ENCODE measurements at places on chromosomes 16 and 17.

DNA sequence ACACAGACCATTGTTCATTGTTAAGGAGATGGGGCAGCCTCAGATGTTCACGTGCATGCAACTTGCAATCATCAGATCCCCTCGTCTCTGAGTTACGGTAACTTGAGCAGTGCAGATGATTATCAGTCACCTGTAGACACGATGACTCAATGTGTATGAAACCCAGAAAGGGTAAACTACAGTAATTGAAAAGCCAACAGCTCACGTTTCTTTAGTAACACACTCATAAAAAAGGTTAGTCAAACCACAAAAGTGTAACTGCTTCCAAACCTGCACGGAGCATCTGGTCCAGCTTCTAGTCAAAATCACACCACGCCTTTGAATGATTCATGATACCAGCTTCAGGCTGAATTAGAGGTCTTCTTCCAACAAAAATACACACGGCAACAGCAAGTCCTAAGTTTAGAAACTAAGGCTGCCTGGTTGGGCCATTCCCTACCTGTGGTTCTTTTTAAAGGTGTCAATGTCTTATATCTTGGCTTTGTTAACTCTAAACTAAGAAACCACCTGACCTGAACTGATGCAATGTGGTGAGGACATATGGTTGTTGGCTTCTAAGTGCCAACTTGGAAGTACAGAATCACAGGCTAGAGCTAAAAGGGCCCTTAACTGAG, 32.3 kb downstream of the GRB7 start:
- peak; percentile 67 for DNase-seq

GRCh38 chr16:89736554-89736953, 15.2 kb downstream of the ZNF276 start:
- no peak for DNase-seq

DNA sequence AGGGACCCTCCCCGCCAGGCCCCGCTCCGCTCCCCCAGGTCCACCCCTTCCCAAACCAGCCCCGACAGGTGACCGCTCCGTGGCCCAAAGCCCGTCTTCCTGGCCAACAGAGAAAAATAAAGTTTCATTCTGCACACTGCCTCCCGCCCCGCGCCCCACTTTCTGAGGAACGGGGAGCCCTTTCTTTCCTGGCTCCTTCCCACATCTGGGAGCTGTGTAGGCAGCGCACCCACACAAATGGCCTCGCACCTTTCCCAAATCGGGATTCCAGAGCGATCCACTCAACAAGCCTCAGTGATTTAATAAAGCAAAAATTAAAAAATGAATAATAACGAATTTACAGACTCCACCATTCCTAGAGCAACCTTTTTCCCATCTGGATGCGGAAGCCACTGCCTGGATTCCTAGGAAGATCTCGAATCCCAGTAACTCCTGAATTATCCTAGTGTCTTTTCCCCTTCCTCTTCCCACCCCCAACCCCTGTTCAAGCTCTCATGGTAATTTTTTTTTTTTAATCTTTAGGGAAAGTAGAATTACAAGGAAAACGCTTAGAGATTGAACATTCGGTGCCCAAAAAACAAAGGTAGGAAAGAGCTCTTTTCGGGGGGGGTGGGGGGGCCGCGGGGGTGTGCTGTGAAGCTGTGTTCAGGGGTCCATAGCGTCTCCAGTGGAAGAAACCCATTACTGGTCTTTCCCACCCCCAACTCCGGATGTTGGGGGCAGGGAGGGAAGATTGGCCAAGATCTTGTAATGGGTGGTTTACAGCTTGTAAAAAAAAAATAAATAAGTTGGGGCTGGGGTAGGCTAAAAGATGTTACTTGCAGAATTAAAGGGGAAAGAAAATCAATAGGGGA, 1.6 kb downstream of the IGF2BP1 start:
- DNase-seq = no peak

DNA sequence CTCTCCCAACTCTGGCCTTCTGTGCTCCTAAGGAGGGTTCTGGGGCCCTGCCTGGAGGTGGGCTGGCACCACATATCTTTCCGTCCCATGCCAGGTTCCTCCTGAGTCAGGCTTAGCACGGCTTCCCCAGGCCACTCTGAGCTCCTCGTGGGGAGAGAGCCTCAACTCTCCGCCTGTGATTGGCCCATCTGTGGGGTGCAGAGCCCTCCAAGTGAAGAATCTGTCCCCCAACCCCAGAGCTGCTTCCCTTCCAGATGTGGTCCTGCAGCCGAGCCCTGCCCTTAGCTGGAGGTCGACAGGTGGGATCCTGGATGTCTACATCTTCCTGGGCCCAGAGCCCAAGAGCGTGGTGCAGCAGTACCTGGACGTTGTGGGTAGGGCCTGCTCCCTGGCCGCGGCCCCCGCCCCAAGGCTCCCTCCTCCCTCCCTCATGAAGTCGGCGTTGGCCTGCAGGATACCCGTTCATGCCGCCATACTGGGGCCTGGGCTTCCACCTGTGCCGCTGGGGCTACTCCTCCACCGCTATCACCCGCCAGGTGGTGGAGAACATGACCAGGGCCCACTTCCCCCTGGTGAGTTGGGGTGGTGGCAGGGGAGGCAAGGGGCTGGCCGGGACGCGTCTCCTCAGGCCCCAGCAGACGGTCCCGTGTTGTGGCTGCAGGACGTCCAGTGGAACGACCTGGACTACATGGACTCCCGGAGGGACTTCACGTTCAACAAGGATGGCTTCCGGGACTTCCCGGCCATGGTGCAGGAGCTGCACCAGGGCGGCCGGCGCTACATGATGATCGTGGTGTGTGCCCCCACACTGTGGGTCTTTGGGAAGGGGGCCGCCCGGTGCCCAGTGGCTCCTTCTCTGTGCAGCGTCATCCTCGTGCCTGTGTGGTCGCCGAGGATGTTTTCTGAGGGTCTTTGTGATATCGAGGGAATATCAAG, 6.9 kb downstream of the GAA start:
- DNase-seq = no peak

GRCh38 chr16:70598937-70599503, 47.3 kb upstream of the IL34 start:
- DNase-seq = no peak

- peak; percentile 52 for DNase-seq
Observed at GRCh38 chr16:58236231-58236690, 38.4 kb upstream of the CSNK2A2 start.

GRCh38 chr16:87126403-87127025, 190.7 kb downstream of the C16orf95 start:
- DNase-seq = no peak

- DNase-seq = no peak
Observed at GRCh38 chr17:42325026-42325425, 36.7 kb downstream of the STAT5A start.

DNA sequence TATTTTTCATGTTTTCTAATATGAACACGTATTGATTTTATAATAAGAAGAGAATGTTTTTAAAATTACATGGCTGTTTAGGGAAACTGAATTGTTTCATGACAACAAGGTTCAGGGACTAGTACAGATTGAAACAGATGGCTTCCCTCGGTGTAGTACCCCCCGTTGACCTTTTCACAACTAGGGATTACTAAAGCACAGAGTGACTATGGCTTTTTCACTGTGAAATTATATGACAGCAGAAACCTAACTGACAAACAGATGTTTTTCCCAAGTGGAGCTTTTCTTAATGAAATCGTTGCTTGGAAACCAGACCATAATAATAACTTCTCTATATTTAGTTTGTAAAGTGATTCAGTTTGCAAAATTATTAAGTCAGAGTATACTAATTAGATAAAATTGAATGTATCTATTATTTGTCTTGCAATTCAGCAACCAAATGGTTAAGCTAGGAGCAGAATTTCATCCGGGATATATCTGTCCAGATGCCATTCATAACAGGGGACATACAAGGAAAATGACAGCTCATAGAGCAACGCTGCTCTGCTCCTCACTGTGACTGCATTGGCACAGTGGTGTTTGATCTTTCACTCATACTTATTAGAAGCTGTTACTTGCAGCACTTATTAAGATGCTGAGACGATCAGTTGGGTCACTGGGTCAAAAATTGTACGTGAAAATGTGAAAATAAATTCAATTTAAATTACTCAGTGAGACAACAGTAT, 111.7 kb downstream of the TANGO6 start:
- no peak for DNase-seq

- DNase-seq = no peak
Observed at GRCh38 chr16:61590577-61590976, 445.7 kb downstream of the CDH8 start.

DNA sequence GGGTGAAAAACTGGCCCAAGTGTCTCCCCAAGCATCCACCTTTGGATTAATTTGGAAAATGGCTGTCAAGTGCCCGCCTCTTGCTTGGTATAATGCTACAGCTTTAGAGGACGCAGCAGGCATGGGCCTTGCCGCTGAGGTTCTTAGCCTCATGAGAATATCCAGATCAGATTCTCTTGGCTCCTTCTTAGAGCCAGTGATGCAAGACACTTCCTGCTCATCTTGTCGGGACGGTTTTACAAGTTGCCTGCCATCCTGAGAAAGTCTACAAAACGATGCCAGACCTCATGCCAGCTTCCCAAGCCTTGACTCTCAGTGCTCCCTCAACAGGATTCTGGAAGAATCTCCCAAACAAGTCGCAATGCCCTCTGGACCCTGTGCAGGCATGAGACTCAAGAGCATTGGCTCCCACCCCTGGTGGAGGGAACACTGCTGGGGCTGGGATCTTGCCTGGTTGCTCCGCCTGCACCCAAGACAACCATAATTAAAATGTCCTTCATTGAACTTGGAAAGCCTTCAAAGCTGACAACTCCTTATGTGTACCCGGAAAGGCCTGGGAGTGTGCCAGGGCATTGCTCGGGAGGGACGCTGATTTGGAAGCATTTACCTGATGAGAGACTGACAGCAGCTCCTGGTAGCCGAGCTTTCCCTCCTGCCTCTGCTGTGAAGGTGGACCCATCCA, 25.8 kb upstream of the STH start:
- no peak for DNase-seq

GRCh38 chr16:66695935-66696668, 441 bp downstream of the CMTM4 start:
- no peak for DNase-seq

Measured in CD4-positive, alpha-beta memory T cell (primary cell).